ENCODE measurements at places on chromosomes 3 and 15.

DNA sequence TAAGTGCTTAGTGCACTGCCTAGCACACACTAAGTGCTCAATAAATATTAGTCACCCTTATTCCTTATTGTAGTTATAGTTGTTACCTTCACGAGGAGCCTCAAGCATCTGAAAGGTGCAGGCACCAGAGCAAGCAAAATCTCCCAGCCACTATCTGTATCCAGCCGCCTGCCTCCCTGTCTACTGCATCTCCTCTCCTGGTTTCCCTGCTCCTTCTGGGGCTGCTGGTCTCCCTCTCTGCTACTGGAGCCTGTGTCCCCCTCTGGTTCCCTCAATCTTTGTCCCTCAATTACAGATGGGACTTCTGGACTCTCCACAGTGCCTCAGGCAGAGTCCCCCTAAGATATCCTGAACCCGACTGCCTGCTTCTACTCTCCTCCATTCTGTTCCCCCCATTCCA lies 18.8 kb downstream of the MYL3 start:
- no peak for DNase-seq
- no peaks in the 10 kb centered on the region for H3K36me3 ChIP-seq
- peaks cover 18% of the 10 kb centered on the region for H3K4me1 ChIP-seq
- H3K27me3 ChIP-seq: no peaks in the 10 kb centered on the region

GRCh38 chr3:32018757-32019564 lies 37.4 kb downstream of the ZNF860 start:
- no peaks in the 10 kb centered on the region for H3K36me3 ChIP-seq
- H3K4me1 ChIP-seq: no peaks in the 10 kb centered on the region
- peak; percentile 73 for DNase-seq
- no peak overlapping the region for H3K27ac ChIP-seq
- H3K4me3 ChIP-seq: no peak overlapping the region

DNA sequence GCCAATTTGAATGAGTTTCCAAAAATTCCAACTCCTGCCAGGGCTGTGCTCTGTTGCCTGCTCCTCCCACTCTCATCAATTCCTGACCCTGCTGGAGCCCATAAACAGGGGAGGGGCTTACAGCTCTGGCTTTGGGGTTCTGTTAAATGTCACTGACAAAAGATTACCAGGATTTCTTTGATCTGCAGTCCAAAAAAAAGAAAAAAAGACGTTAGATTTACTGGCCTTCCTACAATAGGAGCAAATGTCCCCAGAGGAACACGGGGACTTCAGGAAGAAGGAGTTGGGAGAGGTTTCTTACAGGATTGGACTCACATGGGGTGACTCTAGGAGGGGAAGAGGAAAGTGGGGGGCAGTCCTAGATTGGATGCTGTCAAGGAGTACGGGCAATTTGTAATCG lies 84.3 kb upstream of the RNF7 start:
- no peaks in the 10 kb centered on the region for H3K36me3 ChIP-seq
- H3K27ac ChIP-seq: no peak overlapping the region
- no peak overlapping the region for H3K4me3 ChIP-seq
- no peak for DNase-seq
- H3K27me3 ChIP-seq: peaks cover 15% of the 10 kb centered on the region

- peak within 1 kb of the TSS; percentile 50 for H3K4me3 ChIP-seq
- H3K27me3 ChIP-seq: peaks cover 28% of the 10 kb centered on the region
- DNase-seq: peak; percentile 38
- H3K4me1 ChIP-seq: peaks cover 12% of the 10 kb centered on the region
These were observed at the start of gene MYZAP for GRCh38 chr15:57591822-57592367. TSS of gene MYZAP (plus strand) at chr15:57591904. CDS start at chr15:57592035, 131 bp downstream.

GRCh38 chr15:24777307-24777706 lies 101.7 kb downstream of the NPAP1 start:
- no peak overlapping the region for H3K4me3 ChIP-seq
- H3K4me1 ChIP-seq: peaks cover 4% of the 10 kb centered on the region
- no peak for DNase-seq
- H3K36me3 ChIP-seq: no peaks in the 10 kb centered on the region

- H3K27me3 ChIP-seq: peaks cover 30% of the 10 kb centered on the region
- no peak for DNase-seq
- H3K36me3 ChIP-seq: no peaks in the 10 kb centered on the region
- H3K4me1 ChIP-seq: peaks cover 3% of the 10 kb centered on the region
These were observed 6.1 kb downstream of the RASGRF1 start for GRCh38 chr15:79084308-79084968.

GRCh38 chr15:24659622-24660021 lies 16.0 kb upstream of the NPAP1 start:
- H3K27ac ChIP-seq: no peak overlapping the region
- no peak overlapping the region for H3K4me3 ChIP-seq
- no peaks in the 10 kb centered on the region for H3K27me3 ChIP-seq
- no peak for DNase-seq

All from common myeloid progenitor, CD34-positive (primary cell).